Posterior cingulate gyrus (tissue), 11 donors: ENCODE measurements at places on chromosomes 16 and 17.

- DNase-seq = peak; percentile 66
Observed at GRCh38 chr16:81136390-81137335, 40.5 kb upstream of the GCSH start.

- no peak for DNase-seq
Observed at GRCh38 chr16:75558846-75559401, 2.9 kb upstream of the TMEM231 start.

- DNase-seq = no peak
Observed at GRCh38 chr16:23248261-23249194, 53.6 kb upstream of the SCNN1B start.

DNA sequence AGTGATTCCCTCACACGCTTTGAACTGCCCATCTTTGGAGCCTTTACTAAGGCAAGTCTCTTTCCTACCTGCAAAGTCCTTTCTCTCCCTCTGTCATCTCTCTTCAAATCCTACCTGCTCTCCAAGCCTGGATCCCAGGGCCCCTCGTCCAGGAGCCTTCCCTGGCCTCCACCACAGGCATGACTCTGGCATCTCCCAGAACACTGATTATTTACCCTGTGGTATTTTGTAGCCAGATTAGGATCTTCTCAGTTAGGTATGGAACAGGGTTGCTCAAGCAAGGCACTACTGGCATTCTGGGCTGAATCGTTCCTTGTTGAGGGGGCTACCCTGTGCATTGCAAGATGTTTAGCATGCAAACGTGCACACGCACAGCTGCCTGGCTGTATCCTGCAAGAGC, 31.9 kb upstream of the POLR3E start:
- DNase-seq = no peak

DNA sequence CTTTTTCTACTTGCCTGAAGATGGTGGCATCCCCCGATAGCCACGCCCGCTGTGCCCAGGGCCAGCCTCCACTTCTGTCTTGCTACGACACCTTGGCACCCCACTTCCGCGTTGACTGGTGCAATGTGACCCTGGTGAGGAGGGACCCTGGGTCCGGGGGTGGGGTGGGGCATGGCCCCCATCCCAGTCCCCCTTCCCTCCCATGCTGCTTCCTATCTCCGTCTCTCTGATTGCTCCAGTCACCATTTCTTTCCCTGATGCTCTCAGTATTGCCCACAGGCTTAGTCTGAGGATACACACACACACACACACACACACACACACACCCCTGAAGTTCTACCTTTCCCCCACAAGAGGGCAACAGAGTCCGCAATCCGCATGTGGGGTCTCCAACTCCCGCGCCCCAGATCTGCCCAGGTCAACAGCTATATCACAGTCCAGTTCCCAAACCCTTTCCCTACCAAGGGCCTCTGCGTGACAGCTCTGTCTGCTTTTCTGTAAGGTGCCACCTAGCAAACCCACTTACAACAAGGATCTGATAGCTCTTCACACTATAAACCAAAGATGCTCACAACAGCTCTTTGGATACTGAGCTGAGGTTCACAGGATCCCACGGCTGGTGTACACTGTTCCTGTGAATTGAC, 3.4 kb downstream of the SGCA start:
- DNase-seq = peak; percentile 59

DNA sequence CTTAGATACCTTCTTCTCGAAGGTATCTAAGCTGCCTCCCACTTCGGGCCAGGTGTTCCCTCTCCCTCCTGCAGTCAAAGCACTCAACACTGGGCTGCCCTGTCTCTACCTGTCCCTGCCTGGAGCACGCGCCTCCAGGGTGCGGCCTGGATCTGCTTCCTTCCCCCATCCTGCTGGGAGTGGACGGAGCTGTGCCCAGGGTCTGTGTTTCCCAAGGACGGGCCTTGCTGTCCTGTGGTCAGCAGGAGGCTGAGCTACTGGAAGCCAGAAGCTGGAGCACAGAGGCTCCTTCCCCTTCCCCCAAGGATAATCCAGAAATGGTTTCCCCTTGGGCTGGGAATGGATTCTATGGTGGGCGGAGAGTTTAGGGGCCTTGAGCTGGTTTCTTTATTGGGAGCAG, 16.7 kb downstream of the LLGL2 start:
- DNase-seq = no peak

- DNase-seq = no peak
Observed at GRCh38 chr17:11454096-11454495, 144.2 kb upstream of the DNAH9 start.
